ENCODE measurements at places on chromosomes 7 and 10.

DNA sequence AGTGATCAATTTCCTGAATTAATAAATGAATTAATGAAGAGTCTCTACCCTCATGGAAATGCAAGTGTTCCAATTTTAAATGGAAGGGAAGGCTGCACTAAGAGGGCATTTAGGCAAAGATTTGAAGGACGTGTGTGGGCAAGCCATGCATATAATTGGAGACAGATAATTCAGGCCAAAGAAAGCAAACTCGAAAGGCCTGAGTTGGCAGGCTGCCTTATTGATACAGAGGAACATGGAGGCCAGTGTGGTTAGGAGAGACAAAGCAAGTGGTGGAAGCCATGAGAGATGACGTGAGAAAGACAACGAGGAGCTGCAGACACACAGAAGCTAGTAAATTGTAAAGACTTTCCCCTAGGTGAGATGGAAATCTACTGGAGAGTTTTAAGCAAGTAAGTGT is 15.4 kb upstream of the PCLO start:
- no peak for DNase-seq

DNA sequence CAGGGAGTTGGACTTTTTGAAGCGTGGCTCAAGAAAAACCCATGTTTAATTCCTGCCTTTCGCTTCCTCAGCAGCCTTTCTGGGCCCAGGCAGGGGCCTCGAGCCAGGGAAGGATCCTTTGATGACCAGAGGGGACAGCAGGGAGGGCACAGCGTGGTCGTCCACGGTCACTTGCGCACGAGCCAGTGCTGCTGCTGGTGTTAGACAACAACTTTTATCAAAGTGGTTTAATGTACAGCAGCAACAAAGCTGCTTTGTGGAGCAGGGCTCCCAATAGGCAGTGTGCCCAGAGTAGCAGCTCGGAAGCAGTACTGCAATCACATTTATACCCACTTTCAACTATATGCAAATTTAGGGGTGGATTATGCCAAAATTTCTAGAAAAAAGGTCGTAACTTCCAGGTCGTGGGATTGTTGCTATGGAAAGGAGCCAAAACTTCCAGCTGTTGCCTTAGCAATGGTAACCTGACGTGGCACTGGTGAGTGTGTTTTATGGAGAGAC is 6.1 kb downstream of the GIMAP1 start:
- DNase-seq: no peak

- no peak for DNase-seq
Observed at GRCh38 chr10:133276100-133276434, 601 bp downstream of the ADAM8 start.

GRCh38 chr7:71937840-71938371 is 474.2 kb downstream of the CALN1 start:
- no peak for DNase-seq

- DNase-seq: no peak
Observed at GRCh38 chr10:73408061-73408460, 5.8 kb downstream of the ANXA7 start.

GRCh38 chr7:39644170-39644569 is 20.8 kb downstream of the RALA start:
- no peak for DNase-seq

DNA sequence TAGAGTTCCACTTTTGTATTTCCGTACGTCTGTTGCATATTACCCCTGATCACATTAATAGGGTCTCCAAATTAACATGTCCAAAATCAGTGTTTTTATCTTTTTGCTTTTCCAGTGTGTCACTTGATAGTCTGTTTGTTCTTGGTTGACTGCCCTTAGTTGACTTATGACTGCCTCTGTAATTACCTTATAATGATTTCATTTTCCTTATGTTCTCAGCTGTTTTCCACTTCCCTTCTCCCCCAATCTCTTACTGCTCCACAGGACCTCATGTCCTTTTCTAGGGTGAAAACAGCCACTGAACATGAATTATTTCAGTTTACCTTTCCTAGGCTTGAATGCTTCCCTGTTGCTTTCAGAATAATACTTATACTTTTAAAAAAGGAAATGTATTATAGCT is 54.7 kb downstream of the MAPK8 start:
- no peak for DNase-seq

GRCh38 chr7:2880874-2881533 is 36.9 kb upstream of the GNA12 start:
- DNase-seq: no peak

DNA sequence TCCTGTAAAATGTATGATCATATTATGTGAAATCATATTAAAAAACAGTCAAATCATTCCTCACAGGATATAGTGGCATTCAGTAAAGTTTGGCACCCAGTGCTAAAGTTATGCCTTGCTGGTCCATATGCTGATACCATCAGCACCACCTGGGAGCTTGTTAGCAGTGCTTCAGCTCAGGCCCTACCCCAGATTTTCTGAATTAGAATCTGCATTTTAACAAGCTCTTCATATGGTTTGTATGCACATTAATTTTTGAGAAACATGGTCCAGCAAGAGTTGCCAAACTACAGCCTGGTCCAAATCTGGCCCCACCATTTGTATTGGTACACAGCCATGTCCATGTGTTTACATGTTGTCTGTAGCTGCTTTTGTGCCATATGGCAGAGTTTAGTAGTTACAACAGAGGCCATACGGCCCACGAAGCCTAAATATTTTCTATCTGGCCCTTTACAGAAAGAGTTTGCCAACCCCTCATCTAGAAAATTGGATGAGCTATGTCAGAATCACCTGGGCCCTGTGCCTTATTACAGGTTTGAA is 30.1 kb downstream of the RAB18 start:
- no peak for DNase-seq

- DNase-seq: no peak
Observed at GRCh38 chr7:8277394-8277982, 15.5 kb upstream of the ICA1 start.

- peak; percentile 68 for DNase-seq
Observed at GRCh38 chr7:128103498-128104107, 72.4 kb upstream of the LRRC4 start.

- DNase-seq: no peak
Observed at GRCh38 chr10:113486531-113486930, 66.3 kb upstream of the HABP2 start.

GRCh38 chr7:91811641-91812040 is 68.9 kb downstream of the MTERF1 start:
- no peak for DNase-seq

- DNase-seq: no peak
Observed at GRCh38 chr10:14192746-14193145, 138.0 kb downstream of the FRMD4A start.

- DNase-seq: no peak
Observed at GRCh38 chr7:99002827-99003212, 124.5 kb downstream of the TRRAP start.

DNA sequence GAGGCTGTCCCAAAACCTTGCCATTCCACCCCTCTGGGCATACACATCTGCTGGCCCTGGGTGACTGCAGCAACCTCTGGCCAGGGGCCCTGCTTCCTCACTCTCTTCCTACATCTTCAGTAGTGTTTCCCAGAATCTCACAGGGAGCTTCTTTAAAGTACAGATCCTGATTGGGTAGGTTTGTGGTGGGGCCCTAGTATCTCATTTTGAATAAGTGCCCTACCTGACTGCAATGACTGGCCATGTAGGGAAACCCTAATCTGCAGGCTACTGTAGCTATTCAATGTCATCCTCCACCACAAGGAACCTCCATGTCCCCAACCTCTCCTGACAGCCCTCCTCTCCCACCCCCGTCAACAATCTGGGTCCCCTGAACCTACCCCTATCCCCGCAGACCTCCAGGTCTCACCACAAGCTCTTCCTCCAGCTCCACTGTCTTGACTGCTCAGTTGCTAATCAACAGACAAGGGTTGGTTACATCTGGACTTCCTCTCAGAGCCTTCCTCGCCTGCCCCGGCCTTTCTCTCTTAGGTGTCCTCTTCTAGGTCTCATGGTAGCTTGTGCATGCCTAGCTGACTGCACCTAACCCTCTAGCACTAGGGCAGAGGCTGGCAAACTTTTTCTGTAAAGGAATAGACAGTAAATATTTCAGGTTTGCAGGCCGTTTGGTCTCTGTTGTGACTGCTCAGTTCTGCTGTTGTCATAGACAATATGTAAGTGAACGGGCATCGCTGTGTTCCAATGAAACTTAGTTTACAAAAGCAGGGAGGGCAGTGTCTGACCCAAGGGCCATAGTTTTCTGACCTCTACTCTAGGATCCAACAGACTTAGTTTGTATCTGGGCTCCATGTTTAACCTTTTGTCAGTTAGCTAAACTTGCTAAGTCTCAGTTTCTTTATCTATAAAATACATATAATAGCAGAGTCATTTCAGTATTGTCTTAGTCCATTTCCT is 121.1 kb downstream of the AOAH start:
- no peak for DNase-seq

DNA sequence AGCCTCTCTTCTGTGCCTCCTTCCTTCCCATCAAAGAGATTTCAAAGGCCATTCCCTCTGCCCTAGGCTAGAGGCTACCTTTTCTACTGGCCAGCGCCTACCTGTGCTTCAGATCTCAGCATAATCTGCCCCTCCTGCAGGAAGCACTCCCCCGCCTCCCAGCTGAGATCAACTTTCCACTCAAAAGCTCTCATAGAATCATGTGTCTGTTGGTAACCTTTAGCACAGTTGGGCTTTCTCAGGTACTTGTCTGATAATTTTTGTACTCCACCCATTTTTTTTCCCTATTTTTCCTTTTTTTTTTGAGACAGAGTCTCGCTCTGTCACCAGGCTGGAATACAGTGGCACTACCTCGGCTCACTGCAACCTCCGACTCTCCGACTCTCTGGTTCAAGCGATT is 231.0 kb upstream of the PRSS58 start:
- no peak for DNase-seq

GRCh38 chr7:47611045-47611511 is 29.2 kb upstream of the TNS3 start:
- no peak for DNase-seq

DNA sequence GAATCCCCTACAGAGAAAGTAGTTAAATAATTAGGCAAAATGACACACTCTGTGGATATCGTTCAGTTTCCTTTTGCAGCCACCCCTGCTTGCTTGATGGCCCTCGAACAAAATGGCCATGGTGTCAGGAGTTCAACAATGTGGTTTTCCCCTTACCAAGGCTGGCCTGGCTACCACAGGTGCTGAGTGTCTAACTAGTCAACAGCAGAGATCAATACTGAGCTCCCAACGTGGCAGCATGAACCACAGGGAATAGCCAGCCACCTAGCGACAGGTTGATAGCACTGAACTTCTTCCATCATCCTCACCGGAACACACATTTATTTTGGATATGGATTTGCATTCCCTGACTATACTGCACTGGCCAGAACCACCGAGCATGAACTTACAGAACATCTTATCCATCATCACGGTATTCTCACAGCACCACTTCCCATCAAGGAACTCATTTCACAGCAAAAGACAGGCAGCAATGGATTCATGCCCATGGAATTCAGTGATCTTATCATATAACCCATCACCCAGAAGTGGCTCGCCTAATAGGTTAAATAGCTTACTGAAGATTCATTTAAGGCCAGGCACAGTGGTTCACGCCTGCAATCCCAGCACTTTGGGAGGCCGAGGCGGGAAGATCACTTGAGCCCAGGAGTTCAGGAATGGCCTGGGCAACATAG is 6.3 kb downstream of the C10orf67 start:
- no peak for DNase-seq

DNA sequence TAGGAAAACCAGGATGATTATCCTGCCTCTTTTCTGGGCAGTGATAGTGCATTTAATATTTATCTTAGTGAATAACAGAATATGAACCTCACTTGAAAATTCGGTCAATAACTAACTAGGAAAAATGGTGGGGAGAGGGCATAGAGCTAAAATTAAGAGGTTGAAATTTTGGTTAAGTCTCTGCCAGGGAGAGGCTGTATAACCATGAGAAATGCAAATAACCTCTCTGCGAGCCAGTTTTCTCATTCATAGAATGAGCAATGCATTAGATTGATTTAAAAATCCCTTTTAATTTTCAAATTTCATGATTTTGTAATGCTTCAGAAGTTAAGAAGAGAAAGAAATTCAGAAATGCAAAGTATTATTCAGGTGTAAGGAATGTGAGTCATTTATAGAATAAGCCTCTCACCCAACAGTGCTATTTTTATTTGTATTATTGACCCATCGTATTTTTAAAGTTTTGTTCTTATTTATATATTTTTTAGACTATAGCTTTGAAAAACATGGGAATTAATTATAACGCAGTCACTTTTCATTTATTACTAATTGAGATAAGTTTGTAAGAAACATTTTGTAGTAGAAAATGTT is 104.7 kb downstream of the PHF14 start:
- peak; percentile 3 for DNase-seq

DNA sequence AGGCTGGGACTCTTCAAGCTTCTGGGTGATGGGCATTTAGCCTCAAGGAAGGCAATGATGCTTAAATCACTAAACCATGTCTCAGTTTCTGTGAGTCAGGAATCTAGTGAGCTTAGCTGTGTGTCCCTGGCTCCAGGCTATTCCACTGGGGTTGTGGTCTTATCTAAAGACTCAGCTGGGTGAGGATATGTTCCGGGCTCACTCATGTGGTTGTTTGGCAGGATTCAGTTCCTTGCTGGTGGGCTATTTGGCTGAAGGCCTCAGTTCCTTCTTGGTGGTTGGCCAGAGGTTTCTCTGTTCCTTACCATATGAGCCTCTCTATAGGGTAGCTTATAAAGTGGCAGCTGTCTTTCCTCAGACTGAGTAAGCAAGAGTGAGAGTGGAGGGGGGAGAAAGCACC is 12.0 kb downstream of the EVX1 start:
- no peak for DNase-seq

DNA sequence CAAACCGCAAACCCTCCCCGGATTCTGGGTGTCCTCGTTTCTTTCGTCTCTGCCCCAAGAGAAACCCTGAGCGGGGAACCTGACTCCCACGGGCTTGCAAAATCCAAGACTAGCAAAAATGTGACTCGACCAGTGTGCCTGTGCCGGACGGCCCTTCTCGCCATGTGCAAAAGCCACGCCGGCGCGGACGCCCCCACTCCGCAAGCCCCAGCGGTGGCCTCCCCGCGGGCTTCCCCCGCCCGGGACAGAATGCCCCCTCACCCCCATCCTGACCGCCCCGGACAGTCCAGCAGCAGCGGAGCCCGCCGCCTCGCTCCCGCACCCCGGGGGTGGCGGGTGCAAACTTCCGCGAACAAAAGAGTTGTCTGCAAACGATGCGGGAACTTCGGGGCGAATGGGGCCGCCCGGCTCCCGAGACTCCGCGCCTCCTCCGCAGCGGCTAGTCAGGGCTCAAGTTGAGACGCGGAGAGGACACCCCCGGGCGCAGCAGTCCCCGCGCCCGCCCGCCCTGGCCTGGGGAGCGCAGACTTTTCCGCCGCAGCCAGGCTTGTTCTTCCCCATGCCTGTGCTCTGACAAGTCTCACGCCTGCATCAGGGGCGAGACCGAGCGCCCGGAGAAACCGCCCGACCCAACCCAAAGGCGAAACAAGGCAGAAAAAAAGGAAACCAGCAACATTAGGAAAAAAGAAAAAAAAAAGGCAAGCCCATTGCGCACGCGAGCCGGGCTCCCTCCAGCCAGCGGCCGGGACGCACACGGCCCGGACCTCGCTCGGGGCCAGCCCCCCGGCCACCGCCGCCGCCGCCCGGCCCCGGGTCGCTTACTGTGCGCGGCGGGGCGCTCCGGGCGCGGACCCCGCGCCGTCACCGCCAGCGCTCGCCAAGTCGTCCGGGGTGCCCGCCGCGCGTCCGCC is 732 bp downstream of the FAM53B start:
- no peak for DNase-seq

All from GM12891 (cell line).